ENCODE measurements at places on chromosomes 1 and 21.

DNA sequence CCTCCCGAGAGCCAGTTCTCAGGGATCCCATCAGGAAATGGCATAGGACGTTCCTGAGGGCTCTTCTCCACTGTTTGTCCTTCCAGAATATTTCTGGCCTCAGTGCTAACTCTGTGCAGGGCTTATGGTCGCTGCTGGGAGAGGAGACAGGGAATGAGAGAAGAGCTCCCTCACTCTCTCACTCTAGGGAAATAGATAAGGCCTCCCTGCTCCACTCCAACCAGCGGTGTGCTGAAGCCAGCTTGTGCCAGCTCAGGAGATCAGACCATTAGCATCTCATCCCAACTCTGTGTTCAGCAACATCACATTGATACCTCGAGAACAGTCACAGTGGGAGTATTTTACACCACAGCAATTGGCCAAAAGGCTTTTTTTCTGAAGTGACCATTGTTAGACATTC is 49.2 kb upstream of the ZC3H12A start:
- H3K4me3 ChIP-seq: no peak overlapping the region
- H3K27ac ChIP-seq: no peak overlapping the region
- DNase-seq: no peak

DNA sequence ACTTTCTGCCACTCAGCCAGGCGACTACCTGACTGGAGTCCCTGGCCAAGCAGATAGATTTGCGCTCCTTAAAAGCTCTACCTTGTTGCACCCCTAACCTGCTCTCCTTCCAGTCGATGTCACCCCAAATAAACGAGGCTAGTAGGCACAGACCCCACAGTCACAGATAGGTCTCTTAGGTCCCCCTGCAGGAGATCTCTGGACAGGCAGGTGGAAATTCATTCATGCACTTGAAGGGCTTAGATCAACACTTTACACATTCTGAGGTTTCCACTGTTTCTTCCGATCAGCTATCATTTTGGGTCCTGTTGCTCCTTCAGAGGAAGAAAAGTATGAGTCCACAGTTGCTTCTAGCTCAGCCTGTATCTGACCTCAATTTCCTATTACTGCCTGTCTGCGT is 272.6 kb upstream of the FMN2 start:
- no peak for DNase-seq
- no peaks in the 10 kb centered on the region for H3K27me3 ChIP-seq
- H3K4me3 ChIP-seq: no peak overlapping the region
- H3K4me1 ChIP-seq: no peaks in the 10 kb centered on the region

DNA sequence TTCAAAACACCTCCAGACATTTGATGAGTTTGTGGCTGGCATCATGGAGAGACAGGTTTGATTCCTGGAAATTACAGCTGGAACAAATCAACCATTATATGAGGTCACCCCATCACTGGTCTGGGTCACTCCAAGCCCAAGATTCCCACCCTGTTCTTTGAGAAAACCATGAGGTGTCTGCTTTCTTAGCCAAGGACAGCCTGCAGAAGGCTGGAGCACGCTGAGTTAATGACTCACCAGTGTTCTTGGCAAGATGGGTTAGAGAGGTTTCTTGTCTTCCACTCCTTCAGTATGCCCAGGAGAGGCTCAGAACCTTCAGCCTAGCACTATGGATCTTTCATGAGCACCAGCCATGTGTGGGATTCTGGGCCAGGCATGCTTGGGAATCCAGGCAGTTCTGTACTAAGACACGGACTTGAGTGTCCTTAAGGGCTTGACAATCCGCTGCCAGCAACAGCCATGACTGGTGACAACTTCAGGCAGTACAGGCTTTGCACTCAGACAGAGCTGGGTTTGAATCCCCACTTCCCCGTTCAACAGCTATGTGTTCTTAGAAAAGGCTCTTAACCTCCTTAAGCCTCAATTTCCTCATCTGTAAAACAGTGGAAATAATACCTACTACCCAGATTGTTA is 43.9 kb downstream of the GRHL3 start:
- no peaks in the 10 kb centered on the region for H3K4me1 ChIP-seq
- H3K27me3 ChIP-seq: peaks cover 4% of the 10 kb centered on the region
- no peak for DNase-seq
- no peaks in the 10 kb centered on the region for H3K36me3 ChIP-seq

DNA sequence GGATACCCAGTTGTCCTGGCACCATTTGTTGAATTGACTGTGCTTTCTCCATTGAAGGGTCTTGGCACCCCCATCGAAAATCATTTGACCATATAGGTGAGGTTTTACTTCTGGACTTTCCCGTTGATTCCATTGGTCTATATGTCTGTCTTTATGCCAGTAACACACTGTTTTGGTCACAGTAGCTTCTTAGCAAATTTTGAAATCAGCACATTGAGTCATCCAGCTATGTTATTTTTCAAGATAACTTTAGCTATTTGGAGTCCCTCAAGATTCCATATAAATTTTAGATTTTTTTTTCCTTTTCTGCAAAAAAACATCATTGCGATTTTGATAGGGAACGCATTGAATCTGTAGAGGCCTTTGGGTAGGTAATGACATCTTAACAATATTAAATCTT is 235.6 kb downstream of the SMYD3 start:
- no peaks in the 10 kb centered on the region for H3K27me3 ChIP-seq
- H3K4me3 ChIP-seq: no peak overlapping the region
- no peak overlapping the region for H3K27ac ChIP-seq
- DNase-seq: no peak
- H3K4me1 ChIP-seq: peaks cover 5% of the 10 kb centered on the region

- H3K27ac ChIP-seq: no peak overlapping the region
- peaks cover 18% of the 10 kb centered on the region for H3K4me1 ChIP-seq
- H3K4me3 ChIP-seq: no peak overlapping the region
- DNase-seq: no peak
- H3K27me3 ChIP-seq: no peaks in the 10 kb centered on the region
These were observed 6.1 kb upstream of the KHDRBS1 start for GRCh38 chr1:32007591-32007940.

- H3K36me3 ChIP-seq: peaks cover 20% of the 10 kb centered on the region
- H3K4me3 ChIP-seq: no peak within 1 kb of the TSS
- peak; percentile 97 for DNase-seq
These were observed at the start of gene DNALI1 for GRCh38 chr1:37556712-37557196. Gene DNALI1 (plus strand): TSS chr1:37556940. CDS start chr1:37556995, 55 bp downstream.

GRCh38 chr1:163076446-163076845 is 7.3 kb downstream of the RGS4 start:
- no peaks in the 10 kb centered on the region for H3K36me3 ChIP-seq
- no peaks in the 10 kb centered on the region for H3K4me1 ChIP-seq
- no peaks in the 10 kb centered on the region for H3K27me3 ChIP-seq
- H3K4me3 ChIP-seq: no peak overlapping the region
- no peak for DNase-seq
